Muscle of leg (tissue), 16 donors: ENCODE measurements at places on chromosomes 1 and 21. TPM values are rescaled to one million over a fixed set of nuclear protein-coding genes. Genes with fewer than 3 reads are reported as not detected.
A peak's percentile ranks its signal among the peaks of the same experiment; 100 is the strongest.

GRCh38 chr1:216005916-216006315 lies 417.3 kb downstream of the USH2A start:
- DNase-seq, result peak; percentile 4

- DNase-seq, result no peak
These were observed 12.0 kb downstream of the DHCR24 start for GRCh38 chr1:54875000-54875399.

DNA sequence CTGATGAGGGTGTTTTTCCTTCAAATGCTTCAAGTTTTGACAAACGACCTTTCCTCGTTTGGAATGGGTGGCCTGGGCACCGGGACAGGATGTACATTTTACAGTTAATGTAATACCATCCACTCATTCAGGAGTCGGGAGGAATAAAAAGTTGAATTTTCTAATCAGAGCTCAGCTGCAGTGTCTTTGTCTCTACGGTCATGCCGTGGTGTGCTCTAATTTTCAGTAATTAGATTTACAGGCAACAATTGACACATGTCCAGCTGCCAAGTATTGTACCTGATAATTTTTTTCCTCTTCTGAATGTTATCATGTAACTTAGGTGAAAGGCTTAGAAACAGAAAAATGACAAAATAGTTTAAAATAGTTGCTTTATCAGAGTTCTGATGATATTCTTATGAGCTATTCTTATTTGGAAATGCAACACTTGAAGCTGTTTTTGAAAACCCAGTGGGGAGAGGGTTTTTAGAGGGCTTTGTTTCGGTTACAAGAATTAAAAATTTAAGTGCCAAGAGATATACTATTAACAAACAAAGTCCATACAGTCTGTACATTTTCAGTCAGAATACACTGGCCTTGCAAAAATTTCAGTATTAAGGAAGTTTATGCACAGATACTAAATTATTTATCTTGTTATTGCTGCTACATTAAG lies 1.0 kb downstream of the CDKN2C start:
- DNase-seq, result no peak

FAM167B gene
- total RNA-seq, result 2.5 TPM

NT5C1A gene
- 9.3 TPM for total RNA-seq
